ENCODE measurements at places on chromosomes 7 and 10. TPM values are rescaled to one million over a fixed set of nuclear protein-coding genes. Genes with fewer than 3 reads are reported as not detected.

- no peak for DNase-seq
These were observed 191.3 kb downstream of the FGFR2 start for GRCh38 chr10:121406823-121407545.

DNA sequence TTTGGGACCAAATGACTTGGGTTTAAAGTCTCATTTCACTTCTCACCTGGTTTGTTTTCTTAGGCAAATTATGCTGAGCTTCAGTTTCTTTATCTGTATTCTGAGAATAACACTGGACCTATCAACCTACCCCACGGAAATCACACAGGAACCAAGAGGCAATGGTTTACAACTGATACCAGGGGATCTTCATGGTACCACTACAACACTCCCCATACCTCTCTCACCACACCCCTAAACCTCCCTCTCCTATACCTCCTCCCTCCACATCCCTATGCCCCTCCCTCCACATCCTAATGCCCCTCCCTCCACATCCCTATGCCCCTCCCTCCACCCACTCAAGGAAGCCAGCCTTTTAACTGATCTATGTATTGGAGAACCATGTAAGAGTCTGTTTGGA, 9.9 kb downstream of the FAM204A start:
- no peak for DNase-seq

GRCh38 chr10:131855461-131856401, 45.1 kb upstream of the PPP2R2D start:
- DNase-seq: no peak

DNA sequence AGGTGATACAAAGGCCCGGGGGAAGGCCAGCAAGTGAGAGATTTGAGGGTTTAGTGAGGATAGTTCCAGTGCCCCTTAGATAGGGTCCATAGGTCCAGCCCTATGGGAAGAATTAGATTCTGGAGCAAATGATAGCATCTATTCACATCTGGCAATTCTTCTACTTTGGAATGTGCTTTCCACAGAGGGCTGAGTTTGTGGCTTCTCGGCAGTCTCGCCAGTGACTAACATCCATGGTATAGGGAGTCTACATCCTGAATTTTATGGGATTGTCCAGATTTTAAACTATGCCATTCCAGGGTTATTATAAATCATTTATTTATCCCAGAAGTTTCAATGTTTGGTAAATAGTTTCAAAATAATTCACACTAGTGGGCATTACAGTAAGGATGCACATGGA, 207.3 kb upstream of the ADO start:
- no peak for DNase-seq

- DNase-seq: no peak
These were observed 824.9 kb downstream of the TNS3 start for GRCh38 chr7:46756996-46757395.

GRCh38 chr7:130440527-130441365, at the start of gene CEP41:
Gene CEP41 (minus strand): TSS chr7:130441016. CDS start chr7:130440966, 50 bp downstream.
- peak; percentile 96 for DNase-seq

- DNase-seq: no peak
These were observed 82.6 kb upstream of the SLF2 start for GRCh38 chr10:100829933-100830727.

DNA sequence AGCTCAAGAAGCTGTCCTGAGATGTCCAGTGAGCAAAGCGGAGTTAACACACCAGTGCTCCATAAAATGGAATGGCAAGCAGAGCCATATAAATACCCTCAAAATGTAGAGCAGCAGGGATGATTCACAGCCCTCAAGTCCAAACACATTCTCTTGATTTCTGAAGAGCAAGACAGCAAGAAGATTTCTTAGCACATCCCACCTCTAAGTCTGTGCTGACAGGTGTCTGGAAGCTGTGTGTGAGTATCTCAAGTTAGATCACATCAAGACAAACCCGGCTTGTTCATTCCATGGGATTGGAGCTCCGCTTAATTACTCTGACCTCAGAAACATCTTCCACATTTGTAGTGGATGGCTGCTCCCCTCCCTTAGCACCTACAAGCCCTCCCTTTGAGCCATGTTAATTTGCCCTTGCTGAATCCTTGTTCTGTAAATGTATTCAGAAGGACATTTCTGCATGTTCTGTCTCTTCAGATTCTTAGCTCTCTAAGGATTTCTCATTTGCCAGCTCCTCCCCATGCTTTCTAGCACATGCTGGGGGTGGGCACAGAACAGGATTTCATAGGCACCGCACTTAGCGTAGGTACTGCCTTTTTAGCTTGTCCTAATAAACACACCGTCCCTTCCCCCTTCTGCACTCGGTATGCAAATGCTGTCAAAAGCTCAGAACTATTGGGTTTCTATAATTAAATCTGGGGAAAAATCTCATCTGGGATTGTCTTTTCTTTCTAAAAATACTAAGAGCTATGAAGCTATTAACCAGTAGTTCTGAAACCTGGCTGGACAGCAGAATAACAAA, 112.7 kb downstream of the CPXM2 start:
- no peak for DNase-seq

DNA sequence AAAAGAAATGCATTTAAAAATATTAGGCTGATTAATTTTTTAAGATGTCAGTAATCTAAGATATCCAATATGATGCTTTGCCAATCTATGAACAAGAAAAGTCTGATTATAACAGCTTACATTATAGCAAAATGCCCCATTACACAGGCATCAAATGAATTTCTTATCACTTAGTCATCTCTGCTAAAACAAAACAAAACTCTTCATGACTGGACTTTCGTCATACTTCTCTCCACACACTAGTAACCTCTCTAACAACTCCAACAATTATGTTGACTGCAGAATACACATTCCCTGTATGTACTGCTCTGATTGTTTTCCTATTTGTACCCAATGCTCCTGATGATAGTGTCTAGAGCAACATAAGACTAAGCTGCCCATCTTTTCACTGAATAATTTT, 3.8 kb upstream of the MKI67 start:
- DNase-seq: no peak

DNA sequence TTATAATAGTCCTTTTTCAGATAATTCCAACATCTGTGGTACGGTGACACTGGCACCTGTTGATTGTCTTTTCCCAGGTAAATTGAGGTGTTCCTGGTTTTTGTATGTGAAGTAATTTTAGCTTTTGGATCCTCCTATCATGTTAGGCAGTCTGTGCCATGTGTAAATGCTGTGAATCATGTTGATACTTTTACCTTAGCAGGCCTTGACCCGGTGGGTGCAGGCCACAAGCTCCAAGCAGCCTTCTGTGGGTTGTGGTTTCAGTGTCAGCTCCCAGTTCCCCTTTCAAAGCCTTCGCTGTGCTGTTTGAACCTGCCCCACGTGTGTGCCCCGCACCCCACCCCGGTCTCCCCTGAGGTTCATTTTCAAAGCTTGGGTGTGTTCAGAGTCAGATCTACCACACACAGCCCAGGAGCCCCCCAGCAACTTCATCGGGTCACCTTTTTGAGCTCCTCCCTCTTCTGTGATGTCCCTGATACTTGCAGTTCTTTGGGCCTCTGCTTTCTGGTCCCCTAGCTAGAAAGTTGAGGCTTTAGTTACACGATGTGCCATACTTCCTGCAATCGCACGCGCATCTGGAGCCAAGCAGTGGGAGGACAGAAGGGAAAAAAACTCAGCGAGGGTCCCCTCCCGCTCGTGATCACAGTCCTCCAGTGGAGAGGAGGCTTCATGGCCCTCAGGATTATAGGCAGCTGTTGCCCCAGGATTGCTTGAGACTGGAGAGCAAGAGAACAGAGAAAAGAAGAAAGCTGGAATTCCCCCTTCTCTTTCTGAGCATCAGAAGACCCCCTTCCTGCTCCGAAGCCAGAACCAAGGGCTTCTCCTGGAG, 8.7 kb upstream of the BHLHA15 start:
- no peak for DNase-seq

DNA sequence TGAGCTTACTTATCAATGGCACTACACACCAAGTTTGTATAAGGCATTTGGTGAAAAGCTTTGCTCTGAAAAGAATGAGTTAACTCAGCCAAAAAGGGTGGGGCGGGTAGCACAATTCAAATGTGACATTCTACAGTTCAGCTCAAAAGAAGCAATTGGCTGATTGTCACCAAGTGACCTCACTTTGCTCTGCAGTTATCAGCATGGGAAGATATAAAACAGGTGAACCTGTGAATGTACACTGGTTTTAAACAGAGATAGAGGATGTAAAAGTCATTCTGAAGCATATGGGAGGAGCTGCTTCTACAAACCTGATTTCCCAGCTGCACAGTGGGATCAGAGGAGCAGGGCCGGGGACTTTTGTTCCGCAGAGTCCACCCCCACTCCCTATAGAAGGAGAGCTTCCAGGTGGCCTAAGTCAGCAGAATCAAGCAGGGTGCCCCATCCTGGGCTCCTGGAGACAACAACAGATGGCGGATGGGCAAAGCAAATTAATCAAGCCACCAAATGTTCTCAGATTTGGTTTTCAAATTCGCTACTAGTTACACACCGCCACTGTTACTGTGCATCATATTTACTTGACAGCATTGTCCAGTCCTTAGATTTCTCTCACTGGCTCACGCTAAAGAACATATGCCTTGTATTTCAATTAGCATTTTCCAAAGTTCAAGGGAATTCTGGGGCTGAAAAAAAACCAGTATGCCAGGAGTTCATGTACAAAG, 27.5 kb upstream of the NPVF start:
- no peak for DNase-seq

- DNase-seq: no peak
These were observed 19.3 kb downstream of the AOC1 start for GRCh38 chr7:150871601-150872000.

- DNase-seq: no peak
These were observed 46.2 kb downstream of the FAM53B start for GRCh38 chr10:124697837-124698544.

DNA sequence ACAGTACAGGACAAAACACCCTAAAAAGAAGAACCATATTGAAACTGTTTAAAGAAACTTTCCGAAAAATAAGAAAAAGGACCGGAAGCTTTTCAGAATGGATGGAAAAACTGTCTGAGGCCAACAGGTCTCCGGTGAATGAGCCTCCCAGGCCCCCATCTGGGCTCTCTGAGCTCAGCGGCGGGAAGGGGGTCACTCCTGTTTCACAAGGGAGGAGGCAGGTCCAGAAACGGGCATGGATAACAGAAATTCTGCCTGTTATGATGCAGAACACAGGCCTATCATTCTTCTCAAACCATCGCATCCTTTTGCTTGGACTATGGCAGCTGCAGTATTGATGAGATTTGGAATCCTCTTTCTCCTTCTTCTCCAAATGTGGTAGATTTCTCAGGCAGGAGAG, 58.9 kb upstream of the SHH start:
- no peak for DNase-seq

- no peak for DNase-seq
These were observed at the start of gene STAMBPL1 for GRCh38 chr10:88879534-88880281. Gene STAMBPL1 (plus strand): TSS chr10:88880245. CDS start chr10:88901709, 21,464 bp downstream.

GRCh38 chr7:98619450-98620321, 2.6 kb downstream of the NPTX2 start:
- no peak for DNase-seq

DNA sequence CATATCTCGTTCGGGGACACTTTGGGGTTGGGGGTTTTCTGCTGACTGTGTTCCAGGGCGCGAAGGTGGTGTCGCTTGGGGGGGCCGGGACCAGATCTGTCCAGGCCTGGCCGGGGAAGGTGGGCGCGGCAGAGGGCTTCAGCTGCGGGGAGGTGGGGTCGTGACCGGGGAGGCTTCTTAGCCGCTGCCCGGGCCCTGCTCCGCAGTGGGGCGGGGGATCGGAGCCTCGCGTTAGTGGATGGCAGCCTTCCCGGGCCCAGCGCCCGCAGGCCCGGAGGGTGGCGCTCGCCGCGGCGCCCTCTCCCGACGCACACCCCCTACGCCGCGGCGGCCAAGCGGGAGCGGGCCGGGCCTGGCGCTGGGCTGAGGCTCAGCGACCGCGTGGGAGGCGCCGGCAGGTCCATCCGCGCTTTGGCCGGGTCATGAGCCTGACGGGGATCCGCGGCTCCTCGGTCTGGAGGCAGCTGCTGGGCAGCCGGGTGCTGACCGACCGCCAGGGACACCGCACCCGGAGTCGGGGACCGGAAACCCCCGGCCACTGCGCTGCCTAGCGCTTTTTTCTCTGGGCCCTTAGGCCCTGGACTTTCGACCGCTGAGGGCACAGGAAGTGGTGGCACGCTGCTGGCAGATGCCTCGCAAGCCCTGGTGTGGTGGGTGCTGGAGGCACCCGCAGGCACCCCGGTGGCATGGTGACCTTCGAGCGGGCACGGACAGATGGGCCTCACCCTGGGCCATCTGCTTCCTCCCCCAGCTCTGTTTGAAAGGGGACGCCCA, 1.2 kb downstream of the AGAP3 start:
- DNase-seq: no peak

GRCh38 chr10:126663328-126663727, 7.2 kb downstream of the C10orf90 start:
- no peak for DNase-seq

DNA sequence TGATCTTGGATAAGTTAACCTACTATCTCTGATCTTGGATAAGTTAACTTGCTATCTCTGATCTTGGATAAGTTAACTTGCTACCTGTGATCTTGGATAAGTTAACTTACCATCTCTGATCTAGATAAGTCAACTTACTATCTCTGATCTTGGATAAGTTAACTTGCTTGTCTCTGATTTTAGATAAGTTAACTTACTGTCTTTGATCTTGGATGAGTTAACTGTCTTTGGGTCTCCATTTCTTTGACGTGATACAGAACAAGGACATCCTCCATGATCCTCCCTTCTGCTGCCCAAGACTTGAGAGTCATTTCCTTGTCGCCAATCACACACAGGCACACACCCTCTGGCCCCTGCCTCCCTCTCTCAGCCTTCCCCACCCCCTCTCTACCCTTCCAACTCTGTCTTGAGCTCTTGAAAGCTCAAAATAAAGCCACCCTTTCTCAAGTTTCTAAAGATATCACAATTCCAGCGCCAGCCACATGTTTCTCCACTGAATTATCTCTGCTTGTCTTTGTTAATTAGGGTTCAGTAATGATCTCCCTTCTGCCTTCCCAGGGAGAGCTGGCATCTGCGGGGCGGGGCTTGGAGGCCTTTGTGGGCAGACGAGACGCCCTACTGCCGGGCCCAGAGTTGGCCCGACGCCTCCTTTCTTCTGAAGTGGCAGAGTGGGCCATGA, 85.1 kb upstream of the GTF2I start:
- DNase-seq: no peak

- DNase-seq: no peak
These were observed 86.2 kb upstream of the ANLN start for GRCh38 chr7:36303202-36304098.

- no peak for DNase-seq
These were observed 25.8 kb downstream of the ESYT2 start for GRCh38 chr7:158803367-158803969.

GRCh38 chr7:157273208-157274093, 63.4 kb upstream of the DNAJB6 start:
- no peak for DNase-seq

GRCh38 chr10:122454071-122454470, 382 bp upstream of the ARMS2 start:
- DNase-seq: no peak

The RRP12 gene
- 28.9 TPM for polyA plus RNA-seq

The C10orf105 gene
- 0.16 TPM for polyA plus RNA-seq

The H2AZ2 gene
- 226 TPM for polyA plus RNA-seq

The DYNC1I1 gene
- 0.74 TPM for polyA plus RNA-seq

The ATG9B gene
- 2.9 TPM for polyA plus RNA-seq

The GPNMB gene
- 34.0 TPM for polyA plus RNA-seq

The PRSS1 gene
- not detected for polyA plus RNA-seq

Data from left renal cortex interstitium (tissue), 4 donors.